ENCODE measurements at places on chromosomes 11 and 22. TPM values are rescaled to one million over a fixed set of nuclear protein-coding genes. Genes with fewer than 3 reads are reported as not detected.
A peak's percentile ranks its signal among the peaks of the same experiment; 100 is the strongest.

The TRIM64C gene
- total RNA-seq: not detected

GRCh38 chr22:36075724-36076123 is 47.1 kb upstream of the RBFOX2 start:
- no peak for DNase-seq

GRCh38 chr11:109963101-109963500 is 130.1 kb upstream of the ZC3H12C start:
- DNase-seq: no peak

DNA sequence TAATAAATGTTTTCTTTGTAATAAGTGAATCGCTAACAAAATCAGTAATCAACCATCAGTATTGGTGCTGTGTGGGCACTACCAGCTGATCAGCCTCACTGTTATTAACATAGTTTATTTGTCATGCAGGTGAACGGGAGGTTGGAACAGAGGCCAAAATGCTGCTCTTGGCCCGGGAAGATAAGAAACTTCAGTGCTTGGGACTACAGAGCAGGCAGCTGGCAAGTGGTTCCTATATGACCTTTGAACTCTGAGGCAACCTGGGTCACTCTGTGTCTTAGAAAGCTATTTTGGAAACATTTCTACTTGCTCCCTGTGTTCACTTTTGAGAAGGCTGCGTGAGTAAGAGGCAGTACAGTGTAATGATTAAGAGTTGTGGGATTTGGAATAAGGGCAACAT is 36.5 kb upstream of the DNAJB13 start:
- no peak for DNase-seq

DNA sequence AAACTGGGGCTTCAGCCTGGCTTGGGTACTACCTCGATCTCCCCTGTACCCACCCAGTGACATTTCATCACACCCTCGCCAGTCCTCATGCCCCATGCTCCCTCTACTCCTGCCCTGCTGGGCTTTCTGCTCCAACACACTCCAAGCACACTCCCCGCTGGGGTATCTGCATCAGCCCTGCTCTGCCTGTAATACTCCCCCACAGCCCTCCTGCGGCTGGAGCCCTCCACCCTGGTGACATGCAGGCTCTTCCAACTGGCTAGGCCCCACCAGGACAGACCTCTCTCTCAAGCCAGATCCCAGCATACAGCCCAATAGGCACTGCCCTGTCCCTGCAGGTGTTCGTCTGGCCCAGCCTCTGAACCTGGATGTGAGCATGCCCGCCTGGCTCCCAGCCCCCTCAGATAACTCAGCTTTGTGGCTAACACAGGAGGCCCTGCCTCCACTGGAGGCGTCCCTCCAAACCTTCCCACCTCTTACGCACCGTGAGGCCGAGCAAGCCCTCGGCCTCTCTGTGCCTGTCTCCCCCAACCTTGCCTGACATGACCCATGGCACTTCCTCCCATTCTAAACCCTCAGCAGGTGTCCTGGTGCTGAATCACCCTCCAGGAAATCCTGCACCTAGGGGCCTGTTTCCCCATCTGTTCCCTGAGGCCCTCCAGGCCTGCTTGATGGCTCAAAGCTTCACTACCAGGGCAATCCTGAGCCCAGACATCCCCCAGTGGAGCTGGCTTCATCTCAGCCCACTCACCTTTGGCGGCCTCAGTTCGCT is 33.5 kb upstream of the TXNRD2 start:
- no peak for DNase-seq

GRCh38 chr11:131723088-131723487 is 352.7 kb downstream of the NTM start:
- peak; percentile 11 for DNase-seq

DNA sequence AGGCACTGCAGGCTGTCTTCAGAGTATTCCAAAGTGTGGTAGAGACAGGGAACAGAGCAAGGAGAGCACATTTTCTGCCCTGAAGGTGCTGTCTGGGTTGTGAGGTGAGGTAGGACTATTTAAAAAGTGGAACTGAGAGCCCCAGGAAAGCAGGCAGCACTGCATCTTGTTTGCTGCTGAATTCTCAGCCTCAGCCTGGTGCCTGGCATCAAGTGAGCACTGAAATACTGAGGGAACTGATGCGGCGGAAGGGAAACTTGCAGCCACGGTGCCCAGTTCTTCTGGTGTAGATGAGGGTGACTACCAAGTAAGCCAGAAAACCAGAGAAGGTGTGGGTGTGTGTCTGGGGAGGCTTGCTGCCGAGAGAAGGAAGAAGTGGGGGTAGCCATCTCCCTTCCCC is 59.5 kb downstream of the TNRC6B start:
- DNase-seq: no peak

The HINFP gene
- total RNA-seq: 19.1 TPM

DNA sequence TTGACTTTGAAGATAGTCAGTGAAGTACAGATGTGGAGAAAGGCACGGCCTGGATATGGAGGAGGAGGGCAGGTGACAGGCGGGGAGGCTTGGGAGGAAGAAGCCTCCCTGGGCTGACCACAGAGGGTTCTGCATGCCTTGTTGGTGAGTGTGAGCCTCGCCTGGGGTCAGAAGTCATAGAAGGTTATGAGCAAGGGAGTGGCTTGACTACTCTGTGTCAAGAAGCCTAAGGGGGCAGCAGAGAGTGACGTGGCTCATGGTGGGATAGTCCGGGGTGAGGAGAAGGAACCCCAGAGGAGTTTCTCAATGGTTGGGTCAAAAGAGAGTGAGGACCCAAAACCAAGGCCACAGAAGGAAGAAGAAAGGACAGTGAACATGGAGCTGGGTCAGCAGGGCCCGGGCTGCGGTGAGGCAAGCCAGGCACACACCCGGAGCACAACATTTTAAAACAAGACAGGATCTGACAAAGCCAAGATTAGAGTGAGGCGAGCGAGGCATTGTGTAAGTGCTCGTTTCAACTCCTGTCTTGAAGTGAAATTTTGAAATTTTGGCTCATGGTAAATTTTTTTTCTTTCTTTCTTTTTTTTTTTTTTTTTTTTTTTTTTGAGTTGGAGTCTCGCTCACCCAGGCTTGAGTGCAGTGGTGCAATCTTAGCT is 31.9 kb downstream of the PDGFB start:
- peak; percentile 50 for DNase-seq

The CCDC116 gene
- 0.25 TPM for total RNA-seq

The PAMR1 gene
- 278 TPM for total RNA-seq

GRCh38 chr11:86515297-86516094 is 140.8 kb downstream of the CCDC81 start:
- DNase-seq: peak; percentile 71

The ADAMTS15 gene
- 8.6 TPM for total RNA-seq

DNA sequence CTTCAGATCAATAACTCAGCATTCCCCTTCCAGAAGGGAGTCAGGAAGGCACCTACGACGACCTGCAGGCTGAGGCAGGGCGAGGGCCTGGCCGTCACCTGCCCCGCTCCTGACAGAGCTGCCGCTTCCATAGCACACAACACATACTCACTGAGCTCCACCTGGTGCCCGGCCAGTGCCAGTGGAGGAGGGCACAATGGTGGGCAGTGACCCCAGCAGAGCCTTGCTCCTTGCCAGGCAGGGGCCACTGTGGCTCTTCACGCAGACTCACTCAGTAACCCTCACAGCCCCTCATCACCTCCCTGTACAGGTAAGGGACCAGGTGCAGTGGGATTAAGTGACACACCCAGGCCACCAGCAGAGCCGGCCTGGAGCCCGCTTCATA is 24.6 kb downstream of the LRFN4 start:
- DNase-seq: no peak

DNA sequence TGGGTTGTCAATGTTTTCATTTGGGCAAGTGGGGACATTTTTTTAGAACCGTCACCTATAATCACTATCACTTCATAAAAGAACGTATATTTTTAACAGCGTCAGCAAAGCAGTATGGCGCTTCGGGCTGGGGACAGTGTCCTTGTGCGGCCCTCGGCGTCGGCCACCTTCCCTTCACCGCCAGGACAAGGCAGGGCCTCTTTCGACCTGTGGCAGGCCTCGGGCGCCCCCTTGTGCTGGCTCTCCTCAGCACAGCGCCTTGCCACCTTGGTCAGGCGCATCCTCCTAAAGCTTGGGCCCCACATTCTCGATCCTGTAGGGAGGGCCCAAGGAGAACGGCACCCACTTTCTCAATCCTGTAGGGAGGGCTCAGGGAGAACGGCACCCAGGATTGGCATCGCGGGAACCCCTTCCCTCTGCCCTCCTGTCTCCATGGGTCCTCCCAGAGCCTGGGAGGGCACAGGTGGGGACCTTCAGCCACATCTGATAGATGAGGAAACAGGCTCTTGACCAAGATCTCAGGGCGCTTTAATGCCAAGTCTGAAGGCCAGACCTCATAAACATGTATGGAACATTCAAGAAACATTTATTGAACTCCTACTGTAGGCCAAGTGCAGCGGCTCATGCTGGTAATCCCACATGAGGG is 11.5 kb upstream of the FADD start:
- peak; percentile 47 for DNase-seq

- no peak for DNase-seq
Measured at GRCh38 chr11:15300341-15300740, 185.6 kb downstream of the INSC start.

GRCh38 chr11:35980686-35981390 is 37.0 kb downstream of the LDLRAD3 start:
- no peak for DNase-seq

DNA sequence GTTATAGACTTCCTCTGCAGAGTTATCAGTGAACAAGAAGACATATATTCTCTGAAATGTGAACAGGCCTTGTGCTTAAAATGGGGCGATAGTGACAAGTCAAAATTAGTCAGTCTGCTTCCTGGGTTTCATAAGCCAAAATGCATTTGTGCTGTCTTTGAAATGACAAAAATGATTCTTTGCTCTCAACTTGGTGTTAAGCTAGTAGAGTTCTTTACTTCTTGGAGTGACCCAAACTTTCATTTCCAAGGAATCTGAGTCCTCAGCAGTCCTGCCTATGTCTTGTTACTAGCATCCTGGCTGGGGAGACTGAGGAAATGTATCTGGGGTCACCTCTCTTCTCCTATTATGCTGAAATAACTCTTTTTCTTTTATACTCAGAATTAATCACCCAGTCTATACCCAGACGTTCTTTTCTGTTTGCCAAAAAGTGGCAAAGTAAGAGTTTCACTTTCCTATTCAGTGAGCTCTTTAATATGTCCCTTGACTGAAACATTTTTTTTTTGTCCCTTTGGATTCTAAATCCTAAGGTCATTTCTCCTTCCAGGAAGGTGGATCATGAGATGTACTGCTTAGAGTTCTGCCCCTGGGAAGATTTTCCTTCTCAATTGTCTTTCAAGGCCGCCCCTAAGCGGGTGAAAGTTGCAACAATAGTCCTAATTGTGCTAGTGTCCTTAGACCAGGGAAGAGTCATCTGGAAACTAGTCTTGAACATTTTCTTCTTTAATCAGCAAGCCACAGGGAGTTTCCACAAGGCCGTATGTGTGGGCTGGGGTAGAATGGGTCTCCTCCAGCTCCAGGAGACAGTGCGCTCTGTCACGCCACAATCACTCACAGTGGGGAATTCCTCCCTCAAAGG is 53.0 kb upstream of the RDX start:
- no peak for DNase-seq

The SLCO2B1 gene
- total RNA-seq: 2.0 TPM

The PIWIL4 gene
- 2.7 TPM for total RNA-seq

The SH3BP1 gene
- total RNA-seq: 4.6 TPM

DNA sequence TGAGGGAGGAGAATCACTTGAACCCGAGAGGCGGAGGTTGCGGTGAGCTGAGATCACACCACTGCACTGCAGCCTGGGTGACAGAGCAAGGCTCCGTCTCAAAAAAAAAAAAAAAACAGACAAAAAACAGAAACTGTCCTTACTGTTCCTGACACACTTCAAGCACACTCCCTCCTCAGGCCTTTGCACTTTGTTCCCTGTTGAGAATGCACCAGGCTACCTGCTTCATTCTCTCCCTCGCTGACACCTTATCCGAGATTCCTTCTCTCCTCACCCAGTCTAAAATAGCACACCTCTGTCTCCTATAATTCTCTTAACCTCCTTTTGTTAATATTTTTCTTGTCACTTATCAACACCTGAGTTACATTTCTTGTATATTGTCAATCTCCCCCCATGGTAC is 32.3 kb upstream of the TECTA start:
- DNase-seq: no peak

GRCh38 chr11:113401718-113402117 is 14.1 kb downstream of the ANKK1 start:
- DNase-seq: no peak

- no peak for DNase-seq
Measured at GRCh38 chr11:92477686-92478085, 253.1 kb downstream of the FAT3 start.

DNA sequence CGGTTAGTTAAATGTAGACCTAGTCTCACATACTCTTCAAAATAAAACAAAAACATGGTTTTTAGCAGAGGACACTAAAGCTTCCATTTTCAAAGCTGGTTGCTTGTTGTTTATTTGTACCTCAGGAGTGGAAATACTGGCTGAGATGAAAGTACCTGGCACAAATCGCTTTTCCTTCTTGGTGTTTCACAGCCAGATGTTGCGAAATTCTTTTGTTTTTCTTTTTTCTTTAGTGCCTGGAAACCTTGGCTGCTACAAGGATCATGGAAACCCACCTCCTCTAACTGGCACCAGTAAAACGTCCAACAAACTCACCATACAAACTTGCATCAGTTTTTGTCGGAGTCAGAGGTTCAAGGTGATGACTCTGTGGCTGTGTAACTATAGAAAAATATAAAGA is 48.3 kb downstream of the KREMEN1 start:
- DNase-seq: peak; percentile 59

The CASP5 gene
- total RNA-seq: not detected

GRCh38 chr22:33247758-33248157 is 189.6 kb upstream of the SYN3 start:
- peak; percentile 80 for DNase-seq

- DNase-seq: peak; percentile 38
Measured at GRCh38 chr22:35977136-35977535, 51.5 kb downstream of the RBFOX2 start.

DNA sequence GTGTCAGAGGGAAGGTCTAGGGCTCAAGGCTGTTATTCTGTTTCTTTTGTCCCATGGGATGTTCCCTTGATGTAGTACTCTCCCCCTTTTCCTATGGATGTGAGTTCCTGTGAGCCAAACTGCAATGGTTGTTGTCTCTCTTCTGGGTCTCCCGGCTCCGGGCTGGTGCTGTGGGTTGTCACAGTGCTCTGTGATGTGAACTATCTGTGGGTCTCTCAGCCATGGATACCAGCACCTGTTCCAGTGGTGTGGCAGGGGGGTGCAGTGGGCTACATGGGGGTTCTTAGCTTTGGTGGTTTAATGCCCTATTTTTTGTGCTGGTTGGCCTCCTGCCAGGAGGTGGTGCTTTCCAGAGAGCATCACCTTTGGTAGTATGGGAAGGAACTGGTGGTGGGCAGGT is 941.1 kb downstream of the KCNA4 start:
- DNase-seq: no peak
